Heart left ventricle (tissue), 16 donors: ENCODE measurements at places on chromosomes 1 and 21. TPM values are rescaled to one million over a fixed set of nuclear protein-coding genes. Genes with fewer than 3 reads are reported as not detected.

NBPF10 gene
- total RNA-seq, result 1.3 TPM

MEX3A gene
- total RNA-seq, result 0.41 TPM

OR10J1 gene
- not detected for total RNA-seq

- DNase-seq, result no peak
Measured at GRCh38 chr21:29261555-29262540, 36.9 kb upstream of the BACH1 start.

DNA sequence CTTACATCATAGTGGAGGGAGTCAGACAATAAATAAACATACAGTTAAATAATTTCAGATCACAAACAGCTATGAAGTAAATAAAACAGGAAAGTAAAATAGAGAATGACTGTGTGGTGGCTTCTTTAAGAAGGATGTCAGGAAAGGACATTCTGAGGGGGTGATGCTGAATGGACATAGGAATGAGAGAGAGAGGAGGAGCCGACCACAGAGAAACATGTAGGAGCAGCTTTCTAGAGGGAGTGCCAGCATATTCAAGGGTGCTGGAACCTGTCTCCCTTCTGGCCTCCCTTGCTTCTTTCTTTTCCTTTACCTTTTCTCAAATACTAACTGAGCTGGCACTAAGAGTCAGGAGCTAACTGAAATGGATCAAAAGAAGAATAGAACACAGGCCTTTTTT is 20.5 kb upstream of the BCL10 start:
- no peak for DNase-seq
